Left ventricle myocardium inferior (tissue), 1 donor: ENCODE measurements at places on chromosomes 16 and 17. TPM values are rescaled to one million over a fixed set of nuclear protein-coding genes. Genes with fewer than 3 reads are reported as not detected.

DNA sequence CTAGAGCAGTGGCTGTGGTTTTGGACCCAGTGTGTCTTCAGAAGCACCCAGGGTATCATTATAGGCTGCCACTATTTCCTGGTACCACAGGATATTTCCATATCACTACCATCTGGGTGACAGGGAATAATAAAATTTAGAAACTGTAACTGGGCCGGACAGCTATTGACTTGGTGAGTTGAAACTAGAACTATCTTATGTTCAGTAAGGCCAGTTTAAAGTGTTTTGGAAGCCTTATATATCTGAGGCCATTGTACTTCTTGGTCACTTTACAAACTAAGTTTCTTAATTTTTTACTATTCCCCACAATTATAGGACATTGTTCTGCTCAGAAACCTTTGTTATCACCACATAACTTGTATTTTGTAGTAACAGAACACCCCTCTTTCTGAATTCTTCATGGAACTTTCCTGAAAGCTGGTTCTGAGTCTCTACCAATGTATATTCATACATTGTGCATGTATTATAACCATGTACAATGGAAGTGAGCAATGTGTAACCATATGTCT lies 34.0 kb downstream of the ZNF207 start:
- H3K4me1 ChIP-seq = no peaks in the 10 kb centered on the region
- H3K36me3 ChIP-seq = peaks cover 49% of the 10 kb centered on the region
- H3K27ac ChIP-seq = no peak overlapping the region
- no peak overlapping the region for H3K4me3 ChIP-seq
- no peak for DNase-seq
- no peaks in the 10 kb centered on the region for H3K27me3 ChIP-seq

DNA sequence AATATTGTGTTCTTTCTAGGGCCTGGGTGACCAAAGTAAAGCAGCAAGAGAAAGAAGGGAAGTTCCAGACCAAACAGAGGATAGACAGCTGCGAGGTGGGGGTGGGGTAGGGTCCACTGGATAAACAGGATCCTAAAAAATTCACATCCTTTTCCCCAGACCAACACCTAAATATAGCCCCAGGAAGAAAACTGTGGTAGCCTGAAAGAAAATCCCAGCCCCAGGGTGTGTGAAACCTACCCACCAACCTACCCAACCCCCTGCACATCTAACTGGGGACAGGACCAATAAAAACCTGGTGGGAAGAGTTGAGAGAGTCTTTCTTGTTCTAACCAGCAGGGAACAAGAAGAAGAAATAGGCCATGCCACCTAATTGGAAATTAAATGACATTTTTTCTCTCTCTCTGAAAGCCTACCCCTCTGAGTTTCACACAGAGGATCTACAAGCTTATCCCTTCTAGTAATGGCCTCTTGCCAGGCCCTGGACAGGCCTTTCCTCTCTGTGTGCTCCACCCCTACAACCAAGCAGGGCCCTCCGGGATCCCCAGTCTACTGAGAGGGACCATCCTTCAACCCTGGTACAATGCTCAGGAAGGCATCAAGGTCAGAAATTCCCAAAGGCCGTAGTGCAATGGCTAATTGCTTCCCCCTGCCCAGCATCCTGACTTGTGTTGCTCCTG lies 12.0 kb downstream of the MYO18A start:
- peak overlapping the region; percentile 9 for H3K27ac ChIP-seq
- H3K27me3 ChIP-seq = no peaks in the 10 kb centered on the region
- H3K4me1 ChIP-seq = peaks cover 42% of the 10 kb centered on the region
- no peak for DNase-seq

DNA sequence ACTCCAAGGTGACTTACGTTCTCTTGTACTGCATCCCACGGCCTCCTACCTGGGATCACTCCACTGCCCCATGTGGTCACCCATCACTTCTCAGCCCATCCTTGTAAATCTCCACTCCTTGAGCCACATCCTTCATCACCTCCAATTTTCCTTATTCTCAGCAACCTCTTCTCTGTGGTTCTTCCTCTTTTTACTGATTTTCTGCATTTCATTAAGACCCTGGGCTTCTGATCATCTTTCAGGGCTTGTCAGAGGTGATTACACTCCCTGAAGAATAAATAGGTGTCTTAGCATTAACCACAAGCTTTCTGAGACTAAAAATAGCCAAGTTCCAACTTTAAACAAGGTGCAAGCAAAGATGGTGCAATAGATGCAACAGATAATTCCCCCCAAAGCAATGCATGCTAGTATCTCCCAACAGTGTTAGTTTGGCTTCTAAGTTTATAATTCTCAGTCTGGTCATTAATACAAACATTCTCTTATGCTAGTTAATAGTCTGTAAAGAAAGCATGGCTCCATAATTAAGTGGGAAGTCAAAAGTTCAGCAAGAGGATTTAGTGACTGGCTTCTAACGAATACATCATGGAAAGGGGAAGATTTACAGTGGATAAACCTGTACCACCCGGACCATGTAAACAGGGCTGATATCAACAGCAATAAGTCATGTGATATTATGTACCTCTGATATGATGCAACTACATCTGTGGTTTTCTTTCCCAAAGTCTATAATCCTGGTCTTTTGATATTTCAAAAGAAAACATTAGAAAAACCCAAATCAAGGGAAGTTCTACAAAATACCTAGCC lies 47.4 kb upstream of the FOXJ1 start:
- H3K4me3 ChIP-seq = no peak overlapping the region
- DNase-seq = no peak
- H3K27ac ChIP-seq = no peak overlapping the region

DNA sequence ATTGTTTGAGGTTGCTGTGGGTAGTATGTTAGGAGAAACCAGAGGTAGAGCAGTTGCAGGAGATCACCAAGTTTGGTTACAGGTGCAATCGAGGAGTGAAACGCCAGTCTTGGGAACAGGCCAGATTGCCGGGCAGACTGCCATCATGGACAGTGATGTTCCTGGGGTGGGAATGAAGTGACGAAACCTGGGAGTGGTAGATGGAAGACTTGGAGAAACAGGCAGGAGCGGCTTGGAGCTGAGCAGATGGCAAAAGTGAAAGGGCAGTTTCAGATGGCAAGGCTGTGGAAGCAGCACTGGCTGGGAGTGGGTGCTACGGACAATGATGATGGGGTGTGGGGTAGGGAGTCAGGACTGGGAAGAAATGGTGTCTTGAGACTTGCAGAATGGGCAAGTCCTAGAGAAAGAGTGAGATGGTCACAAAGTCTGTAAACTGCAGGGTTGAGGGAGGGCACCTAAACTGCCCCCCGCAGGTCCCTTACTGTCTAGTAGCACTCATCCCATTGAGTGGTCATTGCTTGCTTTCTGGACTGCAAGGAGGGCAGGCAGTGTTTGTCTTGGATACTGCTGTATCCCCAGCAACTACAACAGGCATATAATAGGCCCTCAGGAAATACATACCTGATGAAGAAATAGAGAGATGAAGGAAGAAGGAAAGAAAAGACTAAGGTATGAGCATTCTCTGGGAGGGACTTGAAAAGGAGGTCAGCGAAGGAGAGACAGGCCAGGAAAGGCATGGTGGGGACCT lies 29.5 kb upstream of the ULK2 start:
- DNase-seq = peak; percentile 53
- H3K27me3 ChIP-seq = no peaks in the 10 kb centered on the region
- H3K27ac ChIP-seq = no peak overlapping the region
- peaks cover 8% of the 10 kb centered on the region for H3K4me1 ChIP-seq

DNA sequence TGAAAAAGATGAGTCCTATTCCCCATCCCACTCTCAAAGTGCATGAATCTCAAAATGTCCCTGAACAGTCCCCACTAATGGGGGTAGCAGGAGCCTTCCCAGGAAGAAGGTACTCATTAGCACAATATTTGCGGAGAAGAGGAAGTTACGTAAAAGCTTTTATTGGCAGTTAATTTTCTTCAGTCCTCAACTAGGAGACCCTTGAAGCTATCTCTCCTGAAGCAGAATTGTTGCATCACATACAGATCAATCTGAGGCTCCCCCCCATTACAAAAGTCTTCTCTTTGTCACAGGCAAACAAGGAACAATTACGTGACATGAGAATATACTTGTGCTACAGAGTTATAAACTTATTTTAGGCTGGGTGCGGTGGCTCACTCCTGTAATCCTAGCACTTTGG lies 14.2 kb downstream of the SLFN12L start:
- H3K27ac ChIP-seq = no peak overlapping the region
- no peaks in the 10 kb centered on the region for H3K36me3 ChIP-seq
- peaks cover 20% of the 10 kb centered on the region for H3K27me3 ChIP-seq
- DNase-seq = no peak

- peaks cover 9% of the 10 kb centered on the region for H3K4me1 ChIP-seq
- H3K36me3 ChIP-seq = peaks cover 98% of the 10 kb centered on the region
- no peaks in the 10 kb centered on the region for H3K27me3 ChIP-seq
- no peak for DNase-seq
Measured at GRCh38 chr17:76089680-76090516, 10.9 kb downstream of the ZACN start.

GRCh38 chr17:40329839-40330794 lies 21.1 kb downstream of the RARA start:
- H3K27ac ChIP-seq = peak overlapping the region; percentile 90
- H3K4me1 ChIP-seq = peaks cover 100% of the 10 kb centered on the region
- H3K36me3 ChIP-seq = peaks cover 7% of the 10 kb centered on the region
- H3K27me3 ChIP-seq = no peaks in the 10 kb centered on the region
- H3K4me3 ChIP-seq = peak overlapping the region; percentile 5

DNA sequence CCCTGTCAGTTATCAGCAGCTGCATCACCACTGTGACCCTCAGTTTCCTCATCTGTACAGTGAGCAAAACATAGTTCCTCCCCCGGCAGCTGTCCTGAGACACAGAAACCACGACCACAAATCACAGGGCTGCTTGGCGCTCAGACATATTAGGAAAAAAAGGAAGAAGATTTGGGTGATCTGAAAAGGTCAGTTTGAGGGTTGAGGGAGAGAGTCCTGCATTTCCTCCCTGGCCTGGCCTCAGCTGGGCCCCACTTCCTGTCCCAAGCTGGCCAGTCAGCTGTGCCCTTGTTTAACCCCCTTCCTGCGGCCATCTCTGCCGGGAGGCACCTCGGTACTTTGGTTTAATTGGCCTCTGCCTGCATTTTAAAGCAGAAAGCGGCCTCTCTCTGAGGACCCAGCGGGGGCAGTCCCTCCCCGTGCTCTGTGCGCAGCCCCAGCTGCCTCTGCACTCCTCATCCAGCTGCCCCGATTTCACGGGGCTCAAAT lies 24.0 kb upstream of the CIBAR2 start:
- DNase-seq = no peak
- H3K36me3 ChIP-seq = no peaks in the 10 kb centered on the region
- peak overlapping the region; percentile 86 for H3K27ac ChIP-seq
- no peaks in the 10 kb centered on the region for H3K27me3 ChIP-seq
- peaks cover 53% of the 10 kb centered on the region for H3K4me1 ChIP-seq

DNA sequence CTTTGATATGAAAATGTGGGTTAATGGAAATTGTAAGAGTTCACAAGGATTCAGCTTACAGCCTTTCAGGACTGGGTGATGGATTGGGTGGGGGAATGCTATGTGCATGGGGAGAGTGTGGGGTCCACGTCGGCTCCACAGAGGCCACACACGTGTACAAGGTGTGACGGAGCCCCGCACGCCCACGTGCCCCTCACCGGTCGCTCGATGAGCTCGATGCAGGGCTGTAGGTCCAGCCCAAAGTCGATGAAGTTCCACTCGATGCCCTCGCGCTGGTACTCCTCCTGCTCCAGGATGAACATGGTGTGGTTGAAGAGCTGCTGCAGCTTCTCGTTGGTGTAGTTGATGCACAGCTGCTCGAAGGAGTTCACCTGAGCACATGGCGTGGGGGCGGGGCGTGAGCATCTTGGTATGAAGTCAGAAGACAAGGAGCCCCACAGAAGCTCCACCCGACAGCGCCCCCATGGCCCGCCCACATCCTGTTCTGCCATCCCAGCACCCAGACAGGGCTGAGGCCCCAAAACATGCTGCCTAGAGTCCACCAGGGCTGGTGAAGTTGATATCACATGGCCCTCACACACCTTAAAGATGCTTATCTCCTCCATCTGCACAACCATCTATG lies 99.1 kb downstream of the MYH11 start:
- H3K4me1 ChIP-seq = no peaks in the 10 kb centered on the region
- H3K4me3 ChIP-seq = no peak overlapping the region
- H3K27ac ChIP-seq = no peak overlapping the region
- H3K36me3 ChIP-seq = no peaks in the 10 kb centered on the region

DNA sequence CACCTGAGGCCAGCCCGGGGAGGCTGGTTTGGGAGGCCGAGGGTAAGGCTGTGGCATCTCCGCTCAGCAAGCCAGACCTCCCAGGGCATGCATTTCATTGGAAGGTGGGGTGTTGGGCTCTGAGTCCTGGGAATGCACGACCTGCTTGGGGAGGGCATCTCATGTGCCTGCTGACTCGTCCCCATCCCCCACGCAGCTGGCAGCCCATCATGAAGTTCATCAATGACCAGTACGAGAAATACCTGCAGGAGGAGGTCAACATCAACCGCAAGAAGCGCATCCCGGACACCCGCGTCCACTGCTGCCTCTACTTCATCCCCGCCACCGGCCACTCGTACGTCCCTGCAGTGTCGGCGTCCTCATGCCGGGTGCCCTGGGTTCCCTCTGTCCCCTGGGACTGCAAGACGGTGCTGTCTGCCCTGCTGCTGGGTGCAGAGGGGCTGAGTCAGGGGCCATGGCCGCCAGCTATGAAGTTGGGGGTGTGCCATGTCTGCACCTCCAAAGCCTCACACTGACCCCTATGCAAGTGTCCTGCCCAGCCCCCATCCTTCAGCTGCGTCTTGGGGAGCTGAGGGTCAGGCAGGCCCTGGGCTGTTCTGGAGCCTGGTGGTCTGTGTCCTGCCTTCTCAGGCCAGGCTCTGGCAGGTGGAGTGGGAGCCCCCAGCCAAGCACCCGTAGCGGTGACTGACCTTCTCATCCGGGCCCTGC lies 347.9 kb downstream of the SEC14L1 start:
- peak; percentile 17 for DNase-seq
- H3K27me3 ChIP-seq = no peaks in the 10 kb centered on the region
- peak overlapping the region; percentile 68 for H3K27ac ChIP-seq
- H3K36me3 ChIP-seq = peaks cover 50% of the 10 kb centered on the region
- H3K4me3 ChIP-seq = no peak overlapping the region
- H3K4me1 ChIP-seq = peaks cover 25% of the 10 kb centered on the region

DNA sequence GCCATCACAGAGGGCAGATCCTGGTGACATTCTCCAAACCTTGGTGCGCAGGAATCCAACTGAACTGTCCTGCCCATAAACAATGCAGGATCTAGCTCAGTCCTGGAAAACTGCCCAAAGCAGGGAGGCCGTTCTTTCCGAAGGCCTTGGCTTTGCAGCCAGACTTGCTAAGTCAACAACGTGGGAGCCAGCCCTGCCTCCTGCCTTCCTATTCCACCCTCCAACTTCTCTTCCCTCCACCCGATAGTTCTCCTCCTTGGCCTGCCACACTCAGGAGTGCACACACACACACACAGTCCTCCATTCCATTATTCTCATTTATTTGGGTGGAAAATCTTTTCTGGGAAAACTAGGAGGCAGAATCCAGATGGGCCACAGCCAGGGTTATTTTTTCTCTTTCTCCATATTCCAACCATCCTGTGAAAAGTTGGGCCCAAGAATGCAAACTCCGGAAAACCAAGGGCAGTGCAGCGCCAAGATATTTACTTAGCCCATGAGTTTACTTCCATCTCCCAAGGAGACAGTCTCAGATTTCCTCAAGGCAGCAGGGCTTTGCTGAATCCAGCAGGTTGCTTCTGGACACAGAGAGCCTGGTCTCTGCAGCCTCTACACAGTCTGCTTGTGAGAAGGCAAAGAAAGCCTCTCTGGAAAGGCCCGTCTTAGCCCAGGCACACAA lies 15.8 kb downstream of the COPRS start:
- no peaks in the 10 kb centered on the region for H3K27me3 ChIP-seq
- peak overlapping the region; percentile 67 for H3K27ac ChIP-seq
- no peaks in the 10 kb centered on the region for H3K36me3 ChIP-seq
- peaks cover 28% of the 10 kb centered on the region for H3K4me1 ChIP-seq
- peak overlapping the region; percentile 52 for H3K4me3 ChIP-seq

KRT31 gene
- total RNA-seq = not detected
